Osteoblast (primary cell): ENCODE measurements at places on chromosomes 1 and 21. TPM values are rescaled to one million over a fixed set of nuclear protein-coding genes. Genes with fewer than 3 reads are reported as not detected.
A peak's percentile ranks its signal among the peaks of the same experiment; 100 is the strongest.

- H3K4me3 ChIP-seq, result no peak overlapping the region
- no peaks in the 10 kb centered on the region for H3K36me3 ChIP-seq
- no peak for DNase-seq
- H3K27me3 ChIP-seq, result no peaks in the 10 kb centered on the region
- peaks cover 5% of the 10 kb centered on the region for H3K4me1 ChIP-seq
These were observed 25.7 kb downstream of the WARS2 start for GRCh38 chr1:119114786-119115185.

MATN1 gene
- total RNA-seq, result under 0.01 TPM in 1 of 2 replicates, not detected in the other

DNA sequence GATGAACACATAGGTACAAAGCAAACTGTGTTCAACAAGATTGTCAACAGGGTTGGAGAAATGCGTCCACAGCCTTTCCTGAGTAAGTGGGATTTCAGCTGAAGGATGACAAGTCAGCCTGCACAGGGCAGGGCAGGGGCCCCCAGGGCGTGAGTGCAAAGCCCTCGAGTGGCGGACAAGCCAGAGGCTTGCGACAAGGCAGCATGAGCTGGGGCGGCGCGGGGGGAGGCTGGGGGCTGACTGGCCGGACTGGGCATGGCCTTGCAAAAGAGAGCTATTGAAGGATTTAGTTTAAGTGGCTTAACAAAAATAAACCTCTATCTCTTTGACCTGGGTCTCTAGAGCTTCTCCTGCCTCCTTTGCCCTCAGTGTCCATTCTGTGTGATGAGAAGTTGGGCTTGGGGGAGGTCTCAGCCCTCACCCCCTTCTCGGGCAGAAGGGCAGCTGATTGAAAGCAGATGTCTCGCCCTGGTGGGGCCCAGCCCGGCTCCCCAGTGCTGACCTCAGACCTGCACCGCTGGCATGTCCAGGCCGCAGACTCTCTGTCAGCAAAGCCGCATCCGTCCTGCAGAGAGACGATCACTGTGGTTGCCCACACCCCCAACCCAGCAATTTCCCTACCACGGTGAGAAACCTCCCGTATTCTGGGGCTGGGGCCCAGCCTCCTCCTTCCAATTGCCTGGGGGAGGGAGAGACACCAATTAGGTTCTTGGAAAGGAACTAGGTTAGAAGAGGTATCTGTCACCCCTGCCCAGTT is 24.3 kb upstream of the EPS8L3 start:
- no peak for DNase-seq
- peaks cover 35% of the 10 kb centered on the region for H3K4me1 ChIP-seq
- no peak overlapping the region for H3K27ac ChIP-seq
- H3K36me3 ChIP-seq, result no peaks in the 10 kb centered on the region

ANKRD35 gene
- 1.4 and 2.1 TPM in 2 replicates for total RNA-seq

GRCh38 chr1:206941766-206942418 is 4.4 kb downstream of the PIGR start:
- H3K27me3 ChIP-seq, result peaks cover 35% of the 10 kb centered on the region
- DNase-seq, result no peak
- no peak overlapping the region for H3K4me3 ChIP-seq
- H3K4me1 ChIP-seq, result no peaks in the 10 kb centered on the region
- H3K27ac ChIP-seq, result no peak overlapping the region

RGS16 gene
- total RNA-seq, result under 0.01 and 0.29 TPM in 2 replicates

SYT14 gene
- total RNA-seq, result 0.29 and 0.36 TPM in 2 replicates

AQP10 gene
- total RNA-seq, result not detected in 2 replicates

- DNase-seq, result no peak
- H3K27me3 ChIP-seq, result peaks cover 11% of the 10 kb centered on the region
- H3K27ac ChIP-seq, result no peak overlapping the region
- H3K4me3 ChIP-seq, result no peak overlapping the region
These were observed 28.4 kb downstream of the DMBX1 start for GRCh38 chr1:46517932-46518498.

DNA sequence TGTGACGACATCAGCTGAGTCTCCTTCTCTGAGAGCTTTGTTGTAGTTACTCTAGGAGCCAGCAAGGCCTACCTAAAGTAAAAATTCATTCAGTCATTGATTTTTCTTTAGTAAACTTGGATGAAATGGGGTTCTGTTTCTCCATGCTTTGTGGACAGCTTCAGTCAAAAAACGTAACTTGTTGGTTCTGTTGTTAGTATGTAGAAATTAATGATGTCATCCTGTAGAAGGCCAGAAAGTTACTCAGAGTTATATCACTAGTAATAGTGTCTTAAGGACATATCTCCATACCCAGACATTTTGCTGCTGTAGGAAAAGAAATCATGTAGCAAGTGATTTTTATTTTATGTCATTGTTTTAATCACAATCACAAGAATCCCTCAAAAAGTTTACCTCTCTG is 43.0 kb downstream of the KDM1A start:
- H3K27ac ChIP-seq, result peak overlapping the region; percentile 5
- no peaks in the 10 kb centered on the region for H3K4me1 ChIP-seq
- no peaks in the 10 kb centered on the region for H3K27me3 ChIP-seq
- DNase-seq, result no peak
- H3K4me3 ChIP-seq, result no peak overlapping the region

GRCh38 chr21:16185766-16186165 is 456.0 kb downstream of the USP25 start:
- H3K4me1 ChIP-seq, result peaks cover 7% of the 10 kb centered on the region
- DNase-seq, result no peak
- no peak overlapping the region for H3K27ac ChIP-seq
- no peaks in the 10 kb centered on the region for H3K27me3 ChIP-seq

GRCh38 chr21:17461582-17461981 is 51.3 kb upstream of the CXADR start:
- peaks cover 23% of the 10 kb centered on the region for H3K4me1 ChIP-seq
- H3K36me3 ChIP-seq, result no peaks in the 10 kb centered on the region
- no peak overlapping the region for H3K4me3 ChIP-seq
- peak overlapping the region; percentile 40 for H3K27ac ChIP-seq
- H3K27me3 ChIP-seq, result no peaks in the 10 kb centered on the region
- DNase-seq, result no peak

DCDC2B gene
- under 0.01 TPM in 1 of 2 replicates, not detected in the other for total RNA-seq

- H3K27ac ChIP-seq, result no peak overlapping the region
- peak; percentile 82 for DNase-seq
- no peaks in the 10 kb centered on the region for H3K36me3 ChIP-seq
- H3K4me3 ChIP-seq, result no peak overlapping the region
- no peaks in the 10 kb centered on the region for H3K4me1 ChIP-seq
These were observed 49.8 kb downstream of the DISP3 start for GRCh38 chr1:11528611-11529261.

DNA sequence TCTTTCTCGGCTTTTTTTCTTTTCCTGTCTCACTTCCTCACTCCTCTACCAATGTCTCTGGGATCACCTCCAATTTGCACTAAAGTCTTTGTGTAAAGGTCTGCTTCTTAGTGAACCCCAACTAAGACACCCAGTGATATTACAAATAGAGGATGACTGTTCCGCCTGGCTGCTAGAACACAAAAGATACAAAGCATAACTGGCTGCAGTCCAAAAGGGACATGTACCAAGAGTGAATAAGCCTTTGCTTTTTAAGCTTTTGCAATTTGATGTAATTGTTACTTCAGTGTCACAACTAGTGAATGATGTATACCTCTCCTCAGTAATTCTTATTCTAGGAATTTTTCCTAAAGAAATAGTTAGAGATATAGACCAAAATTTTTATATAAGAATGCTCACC is 82.8 kb upstream of the BEND5 start:
- H3K36me3 ChIP-seq, result no peaks in the 10 kb centered on the region
- peak overlapping the region; percentile 75 for H3K27ac ChIP-seq
- DNase-seq, result peak; percentile 46
- H3K4me3 ChIP-seq, result no peak overlapping the region

- H3K36me3 ChIP-seq, result no peaks in the 10 kb centered on the region
- no peaks in the 10 kb centered on the region for H3K4me1 ChIP-seq
- no peaks in the 10 kb centered on the region for H3K27me3 ChIP-seq
- no peak overlapping the region for H3K27ac ChIP-seq
- DNase-seq, result no peak
These were observed 9.9 kb downstream of the CFAP410 start for GRCh38 chr21:44329086-44329889.

- DNase-seq, result no peak
- H3K27ac ChIP-seq, result peak overlapping the region; percentile 97
- H3K4me1 ChIP-seq, result peaks cover 73% of the 10 kb centered on the region
- no peak overlapping the region for H3K4me3 ChIP-seq
These were observed 3.1 kb downstream of the CCDC190 start for GRCh38 chr1:162857850-162858249.

DNA sequence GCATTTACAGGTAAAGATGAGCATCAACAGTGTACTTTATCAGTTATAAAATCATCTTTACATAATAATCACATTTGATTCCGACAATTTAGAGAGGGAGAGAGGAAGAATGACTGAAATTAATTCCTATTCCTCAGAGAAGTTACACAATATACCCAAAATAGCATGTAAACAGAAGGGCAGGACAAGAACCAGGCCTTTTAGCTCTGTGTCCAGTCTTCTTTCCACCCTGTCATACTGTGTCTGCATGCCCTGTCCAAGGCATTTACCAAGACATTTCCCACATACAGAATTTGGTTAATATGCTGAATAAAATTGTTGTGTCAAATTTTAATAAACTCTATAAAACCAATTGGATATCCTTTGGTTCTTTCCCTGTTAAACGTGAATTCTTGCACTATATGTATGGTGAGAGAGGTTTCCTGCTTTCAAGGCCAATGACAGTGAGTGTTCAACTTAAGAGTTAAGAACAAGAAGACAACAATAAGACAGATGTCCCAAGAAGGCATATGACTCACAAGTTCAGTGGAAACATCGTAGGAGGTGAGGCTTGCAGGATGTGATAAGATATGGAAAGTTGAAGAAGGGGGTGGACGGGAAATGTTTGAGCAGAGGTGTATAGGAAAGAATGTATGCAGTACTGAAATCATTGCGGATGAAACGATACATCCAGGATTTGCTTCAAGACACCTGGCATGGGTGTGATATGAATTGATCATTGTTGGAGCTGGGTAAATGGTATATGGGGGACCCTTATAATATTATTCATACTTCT is 20.8 kb downstream of the LRRC8B start:
- peaks cover 19% of the 10 kb centered on the region for H3K4me1 ChIP-seq
- no peaks in the 10 kb centered on the region for H3K36me3 ChIP-seq
- no peak overlapping the region for H3K27ac ChIP-seq
- no peak for DNase-seq

GRCh38 chr21:35257413-35257812 is 208.3 kb upstream of the RUNX1 start:
- H3K4me3 ChIP-seq, result no peak overlapping the region
- H3K36me3 ChIP-seq, result no peaks in the 10 kb centered on the region
- peak overlapping the region; percentile 95 for H3K27ac ChIP-seq
- peak; percentile 27 for DNase-seq

- no peaks in the 10 kb centered on the region for H3K27me3 ChIP-seq
- no peak overlapping the region for H3K4me3 ChIP-seq
- no peak for DNase-seq
These were observed 13.8 kb downstream of the SLC35E2B start for GRCh38 chr1:1678581-1679380.

GRCh38 chr1:212624976-212625501 is 16.5 kb downstream of the ATF3 start:
- H3K4me3 ChIP-seq, result no peak overlapping the region
- peaks cover 4% of the 10 kb centered on the region for H3K36me3 ChIP-seq
- peaks cover 34% of the 10 kb centered on the region for H3K27me3 ChIP-seq
- peaks cover 3% of the 10 kb centered on the region for H3K4me1 ChIP-seq
- DNase-seq, result peak; percentile 38

LEFTY1 gene
- total RNA-seq, result under 0.01 TPM in 1 of 2 replicates, not detected in the other

SDHB gene
- 87.6 and 87.8 TPM in 2 replicates for total RNA-seq

FAM167B gene
- total RNA-seq, result 2.5 and 4.4 TPM in 2 replicates

TGFB2 gene
- 12.7 and 13.4 TPM in 2 replicates for total RNA-seq

CFHR5 gene
- not detected in 2 replicates for total RNA-seq

DNA sequence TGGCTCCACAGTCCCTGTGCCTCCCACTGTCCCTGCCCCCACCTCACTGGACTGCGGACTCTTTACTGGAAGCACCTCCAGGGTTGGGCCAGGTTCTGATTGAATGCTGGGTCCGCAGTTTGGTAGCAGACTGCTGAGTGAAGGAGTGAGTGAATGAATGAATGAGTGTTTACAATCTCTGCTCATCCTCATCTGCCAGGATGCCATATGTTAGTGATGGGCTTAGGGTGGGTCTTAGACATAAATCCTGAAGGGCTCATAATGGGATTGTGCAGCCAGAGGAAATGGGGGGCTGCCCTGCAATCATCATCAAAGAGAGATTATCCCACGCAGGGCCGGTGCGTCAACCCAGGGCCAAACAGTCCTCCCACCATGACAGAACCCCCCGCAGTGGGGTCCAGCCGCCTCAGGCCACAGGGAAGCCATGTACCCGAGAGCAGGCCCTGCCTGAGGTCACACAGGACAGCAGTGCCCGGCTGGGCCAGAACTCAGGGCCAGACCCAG is 26.1 kb downstream of the SLC1A7 start:
- H3K27me3 ChIP-seq, result no peaks in the 10 kb centered on the region
- H3K27ac ChIP-seq, result no peak overlapping the region
- H3K36me3 ChIP-seq, result no peaks in the 10 kb centered on the region
- peaks cover 6% of the 10 kb centered on the region for H3K4me1 ChIP-seq

HRNR gene
- total RNA-seq, result not detected in 2 replicates

RHD gene
- not detected in 2 replicates for total RNA-seq

- peaks cover 9% of the 10 kb centered on the region for H3K4me1 ChIP-seq
- H3K36me3 ChIP-seq, result no peaks in the 10 kb centered on the region
- H3K4me3 ChIP-seq, result no peak overlapping the region
- peaks cover 16% of the 10 kb centered on the region for H3K27me3 ChIP-seq
- DNase-seq, result peak; percentile 88
These were observed 23.1 kb downstream of the DYRK3 start for GRCh38 chr1:206658264-206658980.

GRCh38 chr1:237241038-237241437 is 199.1 kb downstream of the RYR2 start:
- H3K4me3 ChIP-seq, result no peak overlapping the region
- H3K27ac ChIP-seq, result no peak overlapping the region
- H3K4me1 ChIP-seq, result no peaks in the 10 kb centered on the region
- no peak for DNase-seq
- no peaks in the 10 kb centered on the region for H3K27me3 ChIP-seq
- no peaks in the 10 kb centered on the region for H3K36me3 ChIP-seq

DNA sequence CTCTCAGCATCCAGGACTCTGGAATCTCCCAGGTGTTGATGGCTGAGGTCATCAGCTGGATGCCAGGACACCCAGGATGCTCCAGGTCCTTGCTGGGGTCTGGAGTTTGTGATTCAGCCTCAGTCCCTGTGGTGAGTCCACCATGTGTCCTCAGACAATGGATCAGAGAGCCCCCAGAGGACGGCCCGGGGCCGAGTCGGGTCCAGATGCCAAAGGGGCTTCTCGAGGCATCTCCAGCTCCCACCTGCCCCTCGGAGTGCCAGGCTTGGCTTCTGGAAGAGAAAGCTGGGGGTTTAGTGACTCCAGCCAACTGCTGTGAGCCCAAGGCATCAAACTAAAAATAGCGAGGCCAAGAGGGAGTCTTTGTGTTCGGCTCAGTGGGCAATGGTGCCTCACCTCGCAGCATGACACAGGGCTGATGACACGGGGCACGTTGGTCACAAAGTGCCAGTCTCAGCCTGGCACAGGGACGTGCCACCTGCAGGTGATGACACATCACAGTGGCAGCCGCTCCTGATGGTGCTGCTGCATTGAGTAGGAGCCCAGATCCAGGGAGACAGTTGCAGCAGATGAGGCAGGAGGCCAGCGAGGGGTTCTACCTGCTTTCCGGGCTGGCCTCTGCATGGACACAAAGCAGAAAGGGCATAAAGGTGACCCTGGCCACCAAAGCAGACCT is 10.6 kb downstream of the PDE9A start:
- H3K36me3 ChIP-seq, result no peaks in the 10 kb centered on the region
- no peaks in the 10 kb centered on the region for H3K4me1 ChIP-seq
- no peak for DNase-seq
- peaks cover 11% of the 10 kb centered on the region for H3K27me3 ChIP-seq
- H3K27ac ChIP-seq, result no peak overlapping the region
